D721Med (cell line): ENCODE measurements at places on chromosomes 2 and 18.

GRCh38 chr18:78627551-78628346 lies 351.9 kb upstream of the SALL3 start:
- no peak for DNase-seq

DNA sequence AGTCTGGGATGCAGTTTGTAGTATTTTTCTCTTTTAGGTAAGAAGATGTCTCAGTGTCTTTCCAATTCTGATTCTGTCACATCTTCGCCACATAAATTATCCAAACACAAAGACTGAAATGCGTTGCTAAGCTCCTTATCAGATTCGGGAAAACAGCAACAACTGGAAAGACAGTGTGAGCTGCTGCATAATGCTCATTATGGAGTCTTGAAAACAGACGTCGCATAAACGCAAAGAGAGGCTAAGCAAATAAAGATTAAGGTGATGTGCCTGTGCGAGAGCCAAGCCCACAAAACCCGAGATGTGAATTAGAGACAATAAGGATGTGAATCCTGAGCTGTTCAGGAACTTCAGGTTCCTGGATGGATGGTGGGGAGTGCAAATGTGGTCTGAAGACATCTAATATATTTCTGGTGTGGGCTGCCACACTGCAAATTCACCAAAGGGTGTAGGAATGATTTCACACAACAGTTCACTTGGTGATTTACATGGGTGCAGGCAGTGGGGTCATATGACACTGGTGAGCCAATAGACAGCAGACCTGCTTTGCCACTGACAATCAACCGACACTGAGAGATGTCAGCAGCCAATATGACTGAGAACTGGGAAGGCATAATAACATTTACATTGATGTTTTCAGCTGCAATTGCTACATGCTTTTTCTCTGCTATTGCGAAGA lies 195.8 kb downstream of the MTX2 start:
- DNase-seq, result no peak

DNA sequence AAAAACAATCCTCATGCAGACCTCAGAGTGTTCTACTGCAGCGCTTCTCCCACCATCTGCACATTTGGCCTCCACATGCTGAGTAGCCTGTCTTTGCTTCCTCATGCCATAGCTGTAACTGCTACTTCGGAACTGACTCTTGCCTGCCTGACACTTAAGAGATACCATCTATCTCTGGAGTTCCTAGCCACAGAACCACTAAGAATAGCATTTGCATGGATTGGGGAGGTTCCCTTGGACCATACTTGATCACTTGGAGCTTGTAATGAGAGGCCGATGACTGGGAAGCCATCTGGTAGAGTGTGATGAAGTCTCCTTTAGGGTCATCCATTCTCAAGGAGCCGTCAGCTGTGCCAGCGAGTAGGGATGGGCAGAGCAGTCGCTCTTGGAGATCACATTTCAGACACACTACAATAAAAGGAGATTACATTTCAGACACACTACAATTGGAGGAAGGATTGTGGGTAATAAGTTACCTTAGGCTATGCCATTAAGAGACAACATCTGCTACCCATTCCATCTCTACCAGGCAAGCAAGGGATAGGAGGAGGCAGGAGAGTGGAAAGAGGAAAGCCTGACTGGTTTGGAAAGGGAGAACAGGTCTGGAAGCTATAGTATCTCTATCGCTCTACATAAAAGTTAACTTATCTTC lies 21.8 kb downstream of the DOK1 start:
- no peak for DNase-seq

- no peak for DNase-seq
These were observed 26.0 kb upstream of the FOSL2 start for GRCh38 chr2:28366496-28367282.
